ENCODE measurements at places on chromosomes 5 and 9.

- DNase-seq, result no peak
These were observed 26.5 kb downstream of the DDX46 start for GRCh38 chr5:134784946-134785620.

DNA sequence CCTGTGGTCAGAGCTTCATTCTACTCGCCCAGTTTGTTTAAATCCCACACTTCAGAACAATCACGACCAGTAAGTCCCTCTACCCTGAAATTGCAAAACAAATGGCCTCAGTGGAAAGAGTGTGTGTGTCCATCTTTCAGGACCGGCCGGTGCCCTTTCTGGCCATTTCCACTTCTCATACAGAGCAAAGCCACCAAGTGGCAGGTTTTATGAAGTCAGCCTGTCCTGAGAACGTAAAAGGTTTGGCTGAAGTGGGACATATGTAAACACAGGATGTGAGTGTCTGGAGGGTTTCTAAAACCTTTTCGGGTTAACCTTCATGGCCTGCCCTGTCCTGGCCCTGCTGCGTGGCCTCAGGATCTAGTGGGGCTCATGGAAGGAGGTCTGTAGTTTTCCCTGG lies 24.7 kb downstream of the NXNL2 start:
- no peak for DNase-seq

- no peak for DNase-seq
These were observed 50.3 kb downstream of the HINT1 start for GRCh38 chr5:131114754-131115153.

GRCh38 chr9:14309403-14309802 lies 4.5 kb downstream of the NFIB start:
- DNase-seq, result no peak

- DNase-seq, result no peak
These were observed 8.4 kb downstream of the FLT4 start for GRCh38 chr5:180640861-180641565.

- no peak for DNase-seq
These were observed 759.3 kb upstream of the TYRP1 start for GRCh38 chr9:11933926-11934325.

GRCh38 chr5:172622091-172623046 lies 18.7 kb upstream of the NEURL1B start:
- no peak for DNase-seq

DNA sequence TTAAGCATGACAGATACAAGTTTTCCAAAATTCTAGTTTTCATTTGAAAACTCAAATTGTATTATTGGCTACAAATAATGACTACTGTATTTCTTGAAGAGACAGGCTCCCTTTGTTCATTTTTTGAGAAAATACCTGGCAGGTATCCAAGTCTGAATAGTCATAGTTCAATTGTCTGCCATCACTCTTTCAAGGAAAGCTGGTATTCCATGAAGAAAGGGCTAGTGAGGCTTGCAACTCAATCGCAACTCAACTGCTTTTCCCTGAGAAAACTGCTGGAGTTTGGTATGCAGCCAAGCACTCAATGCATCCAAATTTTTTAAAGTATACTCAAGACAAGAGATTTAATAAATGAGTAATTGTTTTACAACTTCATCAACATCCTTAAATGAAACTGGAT lies 61.4 kb upstream of the TRIO start:
- DNase-seq, result no peak

GRCh38 chr9:76516871-76517270 lies 57.9 kb downstream of the GCNT1 start:
- DNase-seq, result no peak
